Left ventricle myocardium superior (tissue), 1 donor: ENCODE measurements at places on chromosomes 5 and 9. TPM values are rescaled to one million over a fixed set of nuclear protein-coding genes. Genes with fewer than 3 reads are reported as not detected.

GRCh38 chr5:121675924-121676323 lies 175.8 kb upstream of the FTMT start:
- DNase-seq = no peak

DAPK1 gene
- 10.2 TPM for total RNA-seq

DNA sequence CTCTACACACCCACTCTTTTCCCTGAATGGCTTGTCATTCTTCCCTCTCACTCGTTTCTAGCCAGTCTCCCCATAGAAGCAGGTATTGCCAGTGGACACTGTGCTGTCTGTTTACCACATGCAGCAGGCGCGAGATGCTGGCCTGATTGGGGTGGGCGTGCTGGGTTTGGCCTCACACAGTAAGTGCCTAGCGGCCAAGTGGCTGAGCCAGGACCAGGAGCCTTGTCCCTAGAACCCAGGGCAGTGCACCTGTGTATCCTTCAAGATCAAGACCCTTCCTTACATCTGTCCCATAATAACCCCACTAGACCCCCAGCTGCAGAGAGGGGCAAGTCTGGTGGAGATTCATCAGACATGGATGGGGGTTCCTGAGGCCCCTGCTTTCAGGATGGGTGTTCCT lies 112.8 kb upstream of the IRX4 start:
- DNase-seq = no peak

IL3 gene
- total RNA-seq = not detected

TAS2R1 gene
- total RNA-seq = not detected
